ENCODE measurements at places on chromosomes 3 and 15.

DNA sequence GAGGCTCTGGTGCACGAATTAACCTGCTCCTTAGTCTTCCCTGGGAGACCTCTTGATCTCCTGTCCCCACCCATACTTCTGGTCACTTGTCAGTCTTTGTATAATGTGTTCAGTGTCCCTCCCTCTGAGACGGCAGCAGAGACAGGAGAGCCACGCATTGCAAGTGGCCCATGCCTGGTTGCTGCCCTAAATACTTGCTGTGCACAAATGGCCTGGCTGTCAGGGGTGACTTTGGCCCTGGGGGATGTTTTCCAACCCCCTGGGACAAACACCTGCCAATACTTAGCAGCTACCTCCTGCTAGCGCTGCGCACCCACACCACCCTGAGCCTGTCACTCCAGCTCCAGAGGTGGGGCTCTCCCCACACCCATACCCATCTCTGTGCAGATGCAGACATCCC, 17.2 kb downstream of the KLF13 start:
- no peak for DNase-seq

DNA sequence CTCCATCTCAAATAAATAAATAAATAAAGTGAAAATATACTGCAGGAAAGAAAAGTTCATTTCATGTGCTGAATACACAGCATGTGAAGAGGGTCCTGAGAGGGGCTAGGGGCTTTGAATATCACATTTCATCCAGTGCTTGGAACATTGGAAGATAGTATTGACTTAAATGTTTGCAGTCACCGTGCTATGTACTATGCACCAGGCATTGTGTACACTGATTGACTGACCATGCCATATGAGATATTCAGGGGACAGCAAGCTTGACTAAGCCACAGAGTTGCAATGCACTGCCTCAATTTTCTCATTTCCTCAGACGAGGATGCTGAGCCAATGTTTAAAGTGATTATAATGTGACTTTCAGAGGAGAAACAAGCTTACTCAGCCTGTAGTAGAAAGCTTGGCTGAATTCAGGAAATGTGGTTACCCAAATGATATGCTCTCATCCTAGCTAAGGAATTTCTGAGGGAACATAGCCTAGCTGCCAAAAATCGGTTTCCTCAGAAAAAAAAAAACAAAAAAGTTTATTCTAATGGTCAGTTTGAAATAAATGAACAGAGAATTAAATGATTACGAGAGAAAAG, 557.9 kb downstream of the FGF12 start:
- DNase-seq = no peak

DNA sequence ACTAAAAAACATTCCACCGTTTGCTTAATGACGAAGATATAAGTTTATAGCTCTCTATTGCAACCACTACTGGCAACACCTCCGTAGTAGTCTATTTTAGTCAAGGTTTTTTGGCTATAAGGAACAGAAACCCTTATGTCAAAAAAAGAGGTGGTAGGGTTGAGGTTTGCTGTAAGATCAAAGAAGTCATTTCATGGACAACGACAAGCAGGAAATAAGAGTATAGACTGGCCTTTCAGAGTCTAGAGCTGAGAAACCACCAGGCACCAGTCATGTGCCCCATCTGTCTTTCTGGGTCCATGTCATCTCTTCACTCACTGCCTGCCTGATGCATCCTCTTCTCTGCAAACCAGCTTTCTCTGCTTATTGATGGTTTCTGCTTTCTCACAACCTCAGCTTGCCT, 42.7 kb downstream of the THBS1 start:
- DNase-seq = peak; percentile 82

GRCh38 chr3:52297242-52298148, 9.9 kb downstream of the GLYCTK start:
- DNase-seq = no peak

GRCh38 chr15:60910202-60910601, 318.9 kb downstream of the RORA start:
- no peak for DNase-seq

Data from activated CD4-positive, alpha-beta T cell treated with anti-CD3 and anti-CD28 coated beads, Interleukin-2, Interleukin-6, amounts not matched to agents 100 ng/mL and 50 ng/mL, durations not matched to agents 16 hours and 8 hours (primary cell).